Hematopoietic multipotent progenitor cell treated with erythropoietin and hydrocortisone succinate and interleukin-3 and kit ligand, for 6 days (in vitro differentiated cells): ENCODE measurements at places on chromosomes 6 and 20.

DNA sequence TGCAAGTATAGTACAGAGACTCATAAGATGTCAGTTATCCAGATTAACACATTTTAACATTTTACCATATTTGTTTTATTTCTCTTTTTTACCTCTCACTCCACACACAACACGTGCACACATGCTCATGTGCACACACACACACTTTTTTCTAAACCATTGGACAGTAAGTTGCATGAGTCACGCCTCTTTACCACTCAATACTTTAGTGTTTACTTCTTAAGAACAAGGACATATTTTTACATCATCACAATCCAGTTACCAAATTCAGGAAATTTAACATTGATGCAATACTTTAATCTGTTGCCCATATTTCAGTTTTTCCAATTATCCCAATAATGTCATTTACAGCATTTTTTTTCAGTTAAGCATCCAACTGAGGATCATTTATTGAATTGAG lies 109.0 kb downstream of the RIN2 start:
- DNase-seq, result no peak

DNA sequence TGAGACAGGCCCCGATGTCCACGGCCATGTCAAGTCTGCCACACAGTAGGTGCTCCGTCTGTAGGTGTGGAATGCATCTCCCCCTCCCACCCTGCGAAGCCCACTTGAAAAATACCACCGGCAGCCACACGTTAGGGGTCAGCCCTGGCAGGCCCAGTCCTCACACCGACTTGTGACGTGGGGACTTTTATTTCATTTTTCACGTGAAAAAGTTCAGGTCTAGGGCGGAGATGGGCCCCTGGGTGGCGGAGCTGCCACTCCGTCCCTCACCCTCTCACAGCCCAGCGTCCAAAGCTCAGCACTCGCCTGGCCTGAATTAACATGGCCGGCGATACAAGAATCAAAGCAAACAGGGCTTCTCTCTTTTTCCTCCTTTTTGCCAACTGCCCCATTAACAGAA lies 3.8 kb upstream of the TUBB1 start:
- no peak for DNase-seq

GRCh38 chr6:8539453-8539852 lies 104.1 kb upstream of the SLC35B3 start:
- peak; percentile 28 for DNase-seq

GRCh38 chr20:51402201-51402600 lies 140.3 kb downstream of the NFATC2 start:
- peak; percentile 71 for DNase-seq

DNA sequence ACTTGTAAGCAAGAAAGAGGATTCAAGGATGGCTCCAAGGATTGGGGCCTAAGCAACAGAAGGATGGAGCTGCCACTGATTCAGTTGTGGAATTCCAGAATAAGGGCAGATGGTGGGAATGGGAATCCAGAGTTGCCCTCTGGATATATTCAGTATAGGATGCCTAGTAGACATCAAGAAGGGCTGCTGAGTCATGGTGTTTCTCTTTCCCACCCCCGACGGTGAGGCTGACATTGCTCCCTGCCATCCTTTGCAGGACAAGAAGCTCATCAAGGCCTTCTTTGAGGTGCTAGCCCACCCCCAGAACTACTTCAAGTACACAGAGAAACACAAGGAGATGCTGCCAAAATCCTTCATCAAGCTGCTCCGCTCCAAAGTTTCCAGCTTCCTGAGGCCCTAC lies 11.2 kb upstream of the ZNF76 start:
- no peak for DNase-seq

GRCh38 chr6:137272403-137272802 lies 53.2 kb upstream of the IFNGR1 start:
- no peak for DNase-seq

- no peak for DNase-seq
These were observed 12.2 kb downstream of the TGIF2 start for GRCh38 chr20:36585410-36586125.

- no peak for DNase-seq
These were observed 232.1 kb downstream of the SYNE1 start for GRCh38 chr6:152404936-152405595.

DNA sequence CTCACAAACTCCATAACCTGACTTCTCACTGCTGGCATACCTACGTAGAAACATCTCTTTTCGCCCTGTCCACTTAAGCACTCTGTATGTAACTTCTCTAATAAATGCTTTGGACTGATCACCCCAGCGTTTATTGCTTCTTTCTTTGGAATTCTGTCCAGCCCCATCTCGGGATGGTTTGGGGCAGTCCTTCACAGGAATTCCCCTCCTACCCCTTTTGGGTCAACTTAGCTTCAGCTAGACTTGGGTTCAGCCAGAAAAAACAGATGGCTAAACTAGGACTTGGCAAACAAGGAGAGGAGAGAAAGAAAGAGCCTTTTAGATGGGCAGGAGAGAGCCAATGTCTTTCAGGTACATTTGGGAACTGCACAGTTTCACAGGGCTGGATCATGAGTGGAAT lies 3.9 kb upstream of the LTV1 start:
- no peak for DNase-seq

GRCh38 chr20:4775322-4776078 lies 53.8 kb downstream of the PRND start:
- DNase-seq, result no peak

GRCh38 chr6:44733868-44734267 lies 346.4 kb downstream of the CDC5L start:
- DNase-seq, result no peak

- no peak for DNase-seq
These were observed 31.2 kb downstream of the SRSF3 start for GRCh38 chr6:36625158-36625919.

- DNase-seq, result no peak
These were observed 133.7 kb downstream of the EDN1 start for GRCh38 chr6:12423832-12424231.

DNA sequence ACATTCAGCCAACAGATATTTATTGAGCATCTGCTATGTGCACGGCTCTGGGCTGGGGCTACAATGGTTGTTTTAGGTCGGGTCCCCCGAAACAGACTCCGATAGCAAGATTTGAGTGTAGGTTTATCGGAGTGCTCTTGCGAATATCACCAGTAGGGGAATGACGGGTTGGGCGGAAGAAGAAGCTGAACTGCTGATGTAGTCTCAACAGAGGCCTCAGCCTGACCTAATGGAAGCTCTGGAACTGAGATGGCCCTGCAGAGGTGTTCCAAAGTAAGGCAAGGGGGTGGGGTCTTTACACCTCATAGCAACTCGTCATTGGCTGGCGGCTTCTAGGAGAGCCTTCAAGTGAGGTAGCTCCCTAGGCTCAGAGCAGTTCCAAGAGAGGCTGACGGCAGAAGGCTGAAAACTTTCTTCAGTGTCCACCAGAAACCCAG lies 1.1 kb downstream of the L3MBTL1 start:
- DNase-seq, result peak; percentile 22

GRCh38 chr6:133553652-133554051 lies 312.5 kb downstream of the EYA4 start:
- peak; percentile 72 for DNase-seq

GRCh38 chr20:46172455-46172854 lies 54.3 kb downstream of the CD40 start:
- no peak for DNase-seq

GRCh38 chr6:105601541-105602236 lies 198.8 kb upstream of the PREP start:
- no peak for DNase-seq

- no peak for DNase-seq
These were observed 41.1 kb upstream of the CST5 start for GRCh38 chr20:23920408-23921325.

GRCh38 chr6:37820718-37821079 lies 1.2 kb downstream of the ZFAND3 start:
- peak; percentile 32 for DNase-seq

- DNase-seq, result no peak
These were observed 791.5 kb downstream of the TFAP2A start for GRCh38 chr6:9623228-9623832.

DNA sequence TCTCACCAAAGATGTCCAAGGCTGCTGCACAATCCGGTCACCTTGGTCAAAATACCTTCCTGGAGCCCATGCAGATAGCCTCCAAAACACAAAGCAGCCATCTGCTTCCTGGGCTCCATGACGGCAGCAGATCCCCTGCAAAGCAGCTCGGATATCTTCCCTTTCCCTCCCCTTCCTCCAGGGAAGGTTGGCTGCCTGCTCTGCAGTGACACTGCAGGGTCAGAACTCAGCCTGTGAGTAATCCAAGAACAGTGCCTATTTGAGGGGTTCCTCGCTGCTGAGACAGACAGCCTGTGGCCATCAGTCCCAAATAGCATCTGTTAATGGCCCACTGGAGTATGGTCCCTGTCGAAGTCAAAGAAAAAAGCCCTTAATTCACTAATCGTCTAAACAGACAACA lies 270.8 kb downstream of the PREX1 start:
- no peak for DNase-seq

GRCh38 chr6:144215402-144215931 lies 65.2 kb downstream of the STX11 start:
- DNase-seq, result peak; percentile 90

GRCh38 chr20:19631410-19631809 lies 126.6 kb upstream of the RIN2 start:
- peak; percentile 21 for DNase-seq

DNA sequence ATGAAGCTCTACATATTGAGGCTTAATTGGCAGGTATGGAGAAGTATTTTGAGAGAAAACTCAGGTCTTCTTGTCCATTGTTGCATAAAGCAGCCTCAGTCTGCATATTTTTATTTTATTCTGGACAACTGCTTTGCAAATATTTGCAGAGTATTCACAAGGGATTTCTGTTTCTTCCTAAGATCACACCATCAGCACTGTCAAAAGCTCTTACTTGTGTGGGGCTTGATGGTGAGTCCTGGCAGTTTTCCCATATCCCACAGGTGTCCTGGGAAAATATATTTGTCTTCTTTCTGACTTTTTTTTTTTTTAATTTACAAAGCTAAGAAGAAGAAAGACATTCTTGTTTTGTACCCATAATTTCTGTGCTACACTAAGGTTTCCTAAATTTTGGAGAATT lies 16.9 kb upstream of the MLIP start:
- no peak for DNase-seq

- DNase-seq, result no peak
These were observed 117.1 kb upstream of the CCDC28A start for GRCh38 chr6:138656364-138657064.

- DNase-seq, result no peak
These were observed 10.9 kb upstream of the ANKEF1 start for GRCh38 chr20:10023911-10024310.

DNA sequence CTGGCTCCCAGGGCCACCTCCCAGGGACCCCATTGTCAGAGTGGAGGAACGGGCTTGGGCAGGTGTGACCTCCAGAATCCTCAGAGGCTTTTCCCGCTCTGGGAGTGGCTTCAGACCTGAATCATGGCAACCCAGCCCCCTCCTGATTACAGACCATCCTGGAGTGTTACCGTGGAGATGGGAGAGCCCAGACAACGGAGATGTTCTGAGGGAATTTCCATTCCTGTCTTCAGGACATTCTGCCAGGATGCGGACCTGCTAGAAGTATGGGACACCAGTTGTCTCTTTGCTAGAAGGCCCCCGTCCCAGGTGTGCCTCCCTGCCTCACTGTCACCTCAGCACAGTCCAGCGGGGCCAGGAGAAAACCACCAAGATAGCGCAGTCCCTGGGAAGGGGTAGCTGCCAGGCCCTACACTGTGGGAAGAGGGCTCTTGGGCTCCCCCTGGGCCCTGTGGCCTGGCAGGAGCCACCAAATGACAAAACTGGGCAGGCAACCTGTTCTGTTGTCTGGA lies 109.9 kb downstream of the PSMB1 start:
- DNase-seq, result peak; percentile 2

- no peak for DNase-seq
These were observed 10.7 kb upstream of the EDN1 start for GRCh38 chr6:12279322-12280091.

DNA sequence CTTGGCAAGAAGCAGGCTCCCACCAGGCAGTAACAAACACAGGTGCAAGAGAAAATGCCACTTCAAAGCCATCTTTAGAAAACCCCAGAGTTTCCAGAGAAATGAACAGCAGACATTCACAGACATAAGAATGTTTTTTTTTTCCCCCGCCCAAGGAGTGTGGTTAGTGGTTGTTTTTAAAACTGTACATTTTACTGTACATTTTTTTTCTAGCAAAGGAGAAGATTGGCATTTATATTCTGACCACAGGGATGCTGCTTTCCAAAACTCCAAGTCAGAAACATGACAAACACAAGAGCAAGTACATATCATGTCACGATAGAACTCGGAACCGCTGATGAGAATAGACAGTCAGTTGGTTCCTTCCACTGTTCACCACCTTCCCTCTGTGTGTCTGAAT lies 197.9 kb downstream of the LRFN2 start:
- no peak for DNase-seq

DNA sequence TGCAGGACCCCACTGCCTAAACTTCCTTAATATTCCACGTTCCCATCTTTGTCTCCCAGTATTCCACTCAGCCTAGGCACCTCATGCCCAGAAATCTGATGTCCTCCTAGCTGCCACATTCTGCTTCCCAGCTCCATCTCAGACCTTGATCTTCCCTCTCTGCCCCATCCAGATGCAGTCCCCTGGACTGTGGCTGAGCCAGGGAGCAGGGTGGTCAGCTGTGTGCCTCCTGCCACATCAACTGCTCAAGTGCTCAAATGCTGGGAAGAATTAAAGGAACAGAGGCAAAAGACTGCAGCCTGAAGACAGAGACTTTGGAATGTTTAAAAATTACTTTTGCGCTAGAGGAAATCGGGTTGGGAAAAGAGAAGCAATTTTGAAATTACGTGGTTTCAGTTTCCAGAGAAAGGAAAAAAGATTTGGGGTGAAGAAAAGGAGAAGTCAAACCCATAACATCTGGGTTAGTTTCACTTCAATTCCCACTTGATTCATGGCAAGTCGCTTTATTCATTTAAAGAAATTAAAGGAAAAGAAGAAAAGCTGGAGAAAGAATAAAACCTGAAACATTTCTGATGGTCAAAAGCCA lies 704.8 kb downstream of the PTPRT start:
- DNase-seq, result no peak

DNA sequence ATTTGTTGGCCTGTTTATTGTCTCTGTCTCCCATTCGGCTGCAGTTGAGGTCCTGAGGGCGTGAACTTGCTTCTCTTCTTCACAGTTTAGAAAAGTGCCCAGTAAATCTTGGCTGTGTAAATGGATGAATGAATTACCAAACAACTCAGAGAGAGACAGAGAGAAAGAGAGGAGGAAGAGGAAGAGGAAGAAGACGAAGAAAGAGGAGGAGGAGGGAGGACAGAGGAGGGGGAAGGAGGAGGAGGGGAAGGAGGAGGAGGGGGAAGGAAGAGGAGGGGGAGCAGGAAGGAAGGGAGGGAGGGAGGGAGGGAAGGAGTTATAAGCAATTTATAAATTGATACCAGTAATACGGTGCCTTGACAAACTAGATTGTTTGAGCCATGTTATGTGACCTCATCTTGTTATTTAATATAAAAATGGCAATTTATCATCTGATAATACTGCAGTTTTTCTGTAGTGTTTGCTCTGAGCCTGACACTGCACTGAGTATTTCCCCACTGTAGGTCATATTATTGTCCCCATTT lies 18.7 kb downstream of the HCK start:
- no peak for DNase-seq

GRCh38 chr20:32004963-32005362 lies 5.3 kb upstream of the CCM2L start:
- DNase-seq, result peak; percentile 55

- no peak for DNase-seq
These were observed 13.1 kb upstream of the ZSCAN9 start for GRCh38 chr6:28211840-28212509.

- DNase-seq, result no peak
These were observed 6.9 kb upstream of the RSPO3 start for GRCh38 chr6:127111526-127111925.

GRCh38 chr20:25136056-25136455 lies 54.1 kb upstream of the VSX1 start:
- no peak for DNase-seq

GRCh38 chr6:116073765-116074440 lies 13.2 kb upstream of the FRK start:
- no peak for DNase-seq
